ENCODE measurements at places on chromosomes 16 and 17.

GRCh38 chr17:55969562-55970324, 183.5 kb upstream of the ANKFN1 start:
- no peak for DNase-seq

DNA sequence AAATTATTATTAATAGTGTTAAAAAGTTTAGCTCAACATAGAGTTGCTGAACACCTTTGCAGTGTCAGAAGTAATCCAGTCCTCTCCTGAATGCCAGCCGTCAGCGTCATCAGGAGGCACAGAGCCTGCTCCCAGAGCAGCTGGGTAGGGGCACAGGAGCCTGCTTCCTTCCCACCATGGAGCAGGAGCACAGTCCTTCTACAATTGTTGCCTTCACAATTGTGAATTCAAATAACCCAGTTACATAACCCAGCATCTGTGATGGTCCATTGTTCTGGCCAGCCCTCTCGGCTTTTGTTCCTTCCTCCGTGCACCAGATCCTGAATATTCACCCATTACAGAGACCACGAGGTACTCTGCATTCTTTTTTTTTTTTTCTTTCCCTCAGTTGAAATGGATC, 393.9 kb upstream of the MAF start:
- DNase-seq: no peak

DNA sequence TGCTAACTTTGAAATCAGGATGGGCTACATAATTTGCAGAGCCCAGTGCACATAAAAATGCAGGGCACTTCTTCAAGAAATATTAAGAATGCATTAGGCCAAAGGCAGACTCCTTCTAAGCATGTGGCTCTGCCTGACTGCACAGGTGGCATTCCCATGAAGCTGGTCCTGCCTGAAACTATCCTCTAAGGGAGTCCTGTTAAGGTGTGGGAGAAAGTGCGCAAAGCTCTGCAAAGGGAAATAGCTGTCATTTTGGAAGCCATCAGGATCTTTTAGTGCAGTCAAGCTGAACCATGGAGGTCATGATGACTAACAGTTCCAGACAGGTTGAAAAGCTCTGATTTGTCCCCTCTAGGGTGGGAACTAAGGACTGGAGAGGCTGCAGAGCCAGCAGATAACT, 41.9 kb upstream of the CRHR1 start:
- no peak for DNase-seq

DNA sequence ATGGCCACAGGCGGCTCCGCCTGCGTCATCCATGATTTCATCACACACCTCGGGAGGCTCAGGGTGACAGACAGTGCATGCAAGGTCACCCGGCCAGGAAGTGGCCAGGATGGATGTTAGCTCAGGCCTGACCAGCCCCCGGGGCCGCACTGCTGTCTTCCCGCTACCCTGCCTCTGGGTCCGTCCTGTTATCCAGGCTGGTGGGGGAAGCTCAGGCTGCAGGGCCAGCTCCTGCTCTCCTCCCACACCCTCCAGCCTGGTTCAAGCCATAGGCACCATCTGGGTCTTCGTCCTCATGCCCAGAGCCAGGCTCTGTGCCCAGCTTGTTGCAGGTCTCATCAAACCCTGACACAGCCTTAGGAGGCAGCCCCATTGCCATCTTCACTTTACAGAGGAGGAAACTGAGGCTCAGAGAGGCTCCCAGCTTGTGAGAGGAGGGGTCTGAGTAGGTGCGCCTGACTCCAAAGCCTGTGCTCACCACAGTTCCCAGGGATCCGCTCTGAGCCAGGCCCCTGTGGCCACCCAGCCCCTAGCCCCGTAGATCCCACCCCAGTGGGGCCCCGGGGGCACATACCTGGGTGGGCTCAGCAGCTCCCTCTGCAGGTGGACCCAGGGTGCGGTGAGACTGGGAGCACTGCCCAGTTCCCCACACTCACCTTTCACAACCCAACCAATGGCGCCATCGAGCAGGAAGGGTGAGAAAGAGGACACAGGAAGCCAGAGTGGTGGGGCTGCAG, 412 bp upstream of the ADGRG3 start:
- no peak for DNase-seq

DNA sequence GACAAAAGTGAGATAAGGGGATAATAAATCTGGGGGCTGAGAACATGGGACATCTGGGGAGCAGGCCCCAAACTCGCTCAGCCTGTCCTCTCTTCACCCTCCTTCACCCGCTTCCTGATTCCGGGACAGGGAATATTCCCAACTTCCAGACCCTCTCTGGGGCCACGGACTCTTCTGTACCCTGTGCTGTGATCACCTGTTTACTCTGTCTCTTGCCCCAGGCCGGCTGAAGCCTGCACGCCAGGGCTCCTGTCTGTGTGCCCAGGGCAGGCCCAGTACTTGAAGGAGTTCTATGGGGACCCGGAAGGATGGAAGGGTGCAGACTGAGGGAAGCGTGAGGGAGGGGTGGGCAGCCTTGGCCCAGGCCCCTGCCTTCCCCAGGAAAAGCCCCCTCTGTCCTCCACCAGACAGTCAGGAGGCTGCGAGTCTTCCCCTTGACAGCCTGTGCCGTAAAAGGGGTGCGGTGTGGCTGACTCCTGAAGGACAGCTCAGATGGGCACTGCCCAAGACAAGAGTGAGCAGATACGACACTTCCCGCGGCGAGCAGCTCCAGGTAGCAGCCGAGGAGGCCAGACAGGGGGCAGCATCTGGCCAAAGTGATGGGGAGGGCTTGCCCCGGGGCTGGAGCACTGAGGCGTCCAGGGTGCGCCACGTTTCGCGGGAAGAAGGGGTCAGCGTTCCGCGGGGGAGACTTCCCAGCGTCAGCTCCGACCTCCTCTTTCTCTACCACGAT, 1.0 kb upstream of the CCNF start:
- peak; percentile 12 for DNase-seq

GRCh38 chr16:1557074-1557473, 23.6 kb downstream of the TMEM204 start:
- DNase-seq: no peak

DNA sequence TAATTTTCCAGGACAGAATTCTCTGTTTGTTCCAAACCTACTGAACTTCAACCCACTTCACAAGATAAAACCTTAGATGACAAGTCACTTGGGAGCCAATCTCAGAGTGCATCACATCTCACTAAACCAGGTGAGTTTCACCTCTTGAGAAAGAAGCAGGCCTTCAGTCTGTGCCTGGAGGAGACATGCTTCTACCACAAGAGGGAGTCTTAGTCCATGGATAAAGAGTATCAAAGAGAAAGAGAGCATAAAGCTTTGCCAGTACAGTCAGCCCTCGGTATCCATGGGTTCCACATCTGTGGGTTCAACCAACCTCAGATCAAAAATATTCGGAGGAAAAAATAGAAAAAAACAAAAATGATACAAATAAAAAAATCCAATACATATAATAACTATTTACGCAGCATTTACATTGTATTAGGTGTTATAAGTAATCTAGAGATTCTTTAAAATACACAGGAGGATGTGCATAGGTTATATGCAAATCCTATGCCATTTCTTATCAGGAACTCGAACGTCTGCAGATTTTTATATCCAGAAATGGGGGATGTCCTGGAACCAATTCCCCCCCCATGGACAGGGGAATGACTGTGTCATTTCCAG, 37.7 kb downstream of the DUSP14 start:
- peak; percentile 6 for DNase-seq

GRCh38 chr17:56754523-56755208, 79.1 kb downstream of the C17orf67 start:
- DNase-seq: peak; percentile 37

GRCh38 chr17:33871720-33872540, 383.2 kb upstream of the CCL2 start:
- DNase-seq: no peak

- DNase-seq: no peak
These were observed 14.9 kb upstream of the CCR7 start for GRCh38 chr17:40580140-40580539.

- DNase-seq: no peak
These were observed 356.2 kb downstream of the RBFOX1 start for GRCh38 chr16:7688811-7689210.

DNA sequence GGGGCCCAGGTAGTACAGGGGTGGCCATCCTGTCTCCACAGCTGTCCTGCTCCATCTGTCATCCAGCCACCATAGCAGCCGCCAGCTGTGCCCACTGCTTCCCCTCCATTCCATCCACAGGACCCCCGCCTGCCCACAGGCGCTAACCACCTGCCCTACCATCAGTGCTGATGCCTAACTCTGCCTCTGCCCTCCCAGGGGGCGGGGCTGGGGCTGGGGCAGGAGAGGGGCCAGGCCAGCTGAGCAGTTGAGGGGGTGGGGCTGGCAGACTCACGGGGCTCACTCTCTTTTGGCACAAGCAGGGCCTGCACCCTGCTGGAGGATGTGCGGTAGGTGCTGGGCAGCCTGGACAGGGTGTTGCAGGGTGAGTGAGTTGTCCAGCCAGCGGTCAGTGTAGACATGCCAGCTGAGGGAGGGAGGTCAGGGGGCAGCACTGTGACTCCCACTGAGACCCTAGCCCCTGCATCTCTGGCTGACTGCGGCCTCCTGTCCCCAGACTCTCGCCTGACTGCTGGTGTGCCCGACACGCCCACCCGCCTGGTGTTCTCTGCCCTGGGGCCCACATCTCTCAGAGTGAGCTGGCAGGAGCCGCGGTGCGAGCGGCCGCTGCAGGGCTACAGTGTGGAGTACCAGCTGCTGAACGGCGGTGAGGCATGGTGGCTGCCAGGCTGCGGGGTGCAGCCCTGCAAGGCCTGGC, 9.6 kb downstream of the GALK1 start:
- DNase-seq: no peak

DNA sequence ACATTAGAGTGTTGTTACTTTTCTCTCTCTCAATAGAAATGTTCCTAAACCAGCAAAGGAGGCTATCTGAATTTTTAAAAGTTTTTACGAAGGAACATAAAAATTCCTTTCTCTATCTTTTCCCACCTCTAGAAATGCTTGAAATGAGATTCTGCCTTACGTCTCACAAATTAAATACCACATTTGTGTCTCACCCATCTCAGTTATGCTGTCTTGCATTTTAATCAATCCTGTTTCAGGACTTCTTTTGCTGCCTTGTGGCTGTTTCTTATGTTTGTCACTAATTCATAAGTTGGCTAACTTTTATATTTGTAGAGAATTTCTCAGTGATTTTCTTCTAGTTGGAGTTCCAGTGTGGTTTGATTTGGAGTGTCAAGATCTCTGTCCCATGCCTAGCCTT, 3.5 kb downstream of the OMG start:
- DNase-seq: no peak

GRCh38 chr16:35725949-35726348, 2266.5 kb downstream of the TP53TG3F start:
- no peak for DNase-seq

GRCh38 chr16:77780378-77780837, 8.0 kb upstream of the VAT1L start:
- peak; percentile 40 for DNase-seq

DNA sequence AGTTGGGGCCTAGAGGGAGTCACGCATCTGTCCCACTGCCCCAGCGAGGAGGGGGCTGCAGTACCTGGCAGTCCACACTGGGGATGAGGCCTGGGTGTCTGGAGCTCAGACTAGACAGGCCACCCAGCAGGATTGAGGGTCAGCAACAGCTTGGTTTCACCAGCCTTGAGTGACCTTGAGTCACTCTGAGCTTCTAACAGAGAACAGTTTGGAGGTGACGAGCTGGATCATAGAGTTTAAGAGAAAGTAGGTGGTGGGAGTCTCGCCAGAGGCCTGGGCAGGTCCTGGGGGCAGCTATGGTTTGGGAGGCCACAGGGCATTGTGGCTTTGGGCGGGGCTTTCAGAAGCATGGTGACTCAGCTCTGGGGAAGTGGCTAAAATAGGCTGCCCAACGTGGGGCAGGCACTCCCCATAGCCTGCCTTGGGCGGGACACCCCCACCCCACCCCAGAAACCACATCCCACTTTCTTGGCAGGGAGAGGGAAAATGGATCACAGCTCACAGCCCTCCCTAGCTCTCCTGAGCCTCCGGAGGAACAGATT, 20.5 kb downstream of the CDC42EP4 start:
- DNase-seq: no peak

GRCh38 chr17:5705081-5705875, 121.0 kb upstream of the NLRP1 start:
- no peak for DNase-seq

- no peak for DNase-seq
These were observed 610 bp downstream of the VPS4A start for GRCh38 chr16:69311533-69312387.

- DNase-seq: no peak
These were observed 5.9 kb upstream of the AATK start for GRCh38 chr17:81171941-81172340.

GRCh38 chr17:78725448-78726021, 56.5 kb downstream of the CYTH1 start:
- DNase-seq: no peak

- DNase-seq: no peak
These were observed 173.3 kb downstream of the PMP22 start for GRCh38 chr17:15091825-15092224.

DNA sequence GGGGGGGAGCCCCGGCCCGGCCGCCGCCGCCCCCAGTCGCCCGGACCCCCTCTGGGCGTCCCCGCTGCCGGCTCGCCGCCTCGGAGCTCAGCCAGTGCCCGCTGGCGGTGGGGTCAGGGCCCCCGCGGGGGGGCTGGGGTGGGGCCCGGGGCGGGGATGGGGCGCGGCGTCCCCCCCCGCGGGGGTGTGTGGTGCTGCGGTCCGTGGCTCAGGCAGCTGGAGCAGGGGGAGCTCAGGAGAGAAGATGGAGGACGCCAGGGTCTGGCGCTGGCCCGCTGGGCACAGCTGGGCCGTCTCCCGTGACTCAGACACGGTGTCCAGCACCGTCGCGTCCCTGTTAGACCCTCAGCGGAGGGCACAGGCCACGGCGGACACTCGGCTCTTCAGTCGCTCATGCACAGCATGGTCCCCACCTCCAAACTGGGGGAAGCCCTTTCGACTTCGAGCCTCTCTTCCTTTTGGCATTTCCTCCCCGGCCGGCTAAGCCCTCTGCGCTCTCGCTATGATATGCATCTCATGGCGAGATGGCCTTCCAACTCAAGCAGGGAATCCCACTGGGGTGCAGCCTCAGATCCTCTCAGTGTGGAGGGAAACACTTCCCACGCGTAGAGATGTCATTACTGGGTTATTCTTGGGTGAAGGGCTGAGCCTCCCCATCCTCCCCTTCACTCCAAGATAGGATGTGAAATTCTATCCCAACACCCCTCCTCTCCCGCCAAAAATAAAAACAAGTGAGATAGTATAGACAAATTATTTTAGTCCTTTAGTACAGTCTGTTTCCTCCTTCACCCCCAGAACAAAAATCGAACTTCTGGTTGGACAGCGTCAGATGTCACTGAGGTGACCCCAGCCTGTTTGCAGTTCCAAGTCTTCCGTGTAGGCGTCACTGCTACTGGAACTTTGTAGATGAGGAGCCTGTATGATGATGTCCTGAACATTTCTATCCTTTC, 522 bp upstream of the VEZF1 start:
- no peak for DNase-seq

Measured in smooth muscle cell of the brain vasculature (primary cell).